Activated T-cell treated with anti-CD3 and anti-CD28 coated beads for 24 hours (primary cell): ENCODE measurements at places on chromosomes 6 and 20.

DNA sequence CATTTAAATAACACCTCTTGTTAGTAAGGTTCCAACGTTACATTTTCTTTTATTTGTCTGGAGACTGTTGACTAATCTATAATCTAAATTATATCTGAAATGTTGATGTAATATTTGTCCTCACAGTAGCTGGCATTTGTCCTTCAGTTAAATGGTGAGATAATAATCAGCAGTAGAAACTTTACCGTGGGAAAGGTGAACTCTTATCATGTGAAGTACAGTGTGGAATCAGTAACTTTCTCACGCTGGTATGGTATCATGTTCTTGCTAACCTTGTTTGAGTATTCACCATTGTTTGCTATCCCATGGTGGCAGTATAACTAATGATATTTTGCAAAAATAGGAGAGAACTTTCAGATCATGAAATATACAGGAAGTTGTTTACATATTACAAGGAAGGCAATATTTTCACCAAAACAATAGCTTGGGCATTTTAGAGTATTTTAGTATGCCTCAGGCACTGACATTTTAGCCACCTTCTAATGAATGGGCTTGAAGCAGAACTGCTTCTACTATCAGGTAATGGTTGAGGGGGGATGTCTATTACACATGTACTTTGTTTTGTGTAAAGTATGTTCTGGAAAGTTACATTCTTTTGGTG lies 4.8 kb downstream of the GMNN start:
- no peak for DNase-seq

GRCh38 chr6:41258196-41258493 lies 28.3 kb downstream of the TREM1 start:
- DNase-seq = no peak

DNA sequence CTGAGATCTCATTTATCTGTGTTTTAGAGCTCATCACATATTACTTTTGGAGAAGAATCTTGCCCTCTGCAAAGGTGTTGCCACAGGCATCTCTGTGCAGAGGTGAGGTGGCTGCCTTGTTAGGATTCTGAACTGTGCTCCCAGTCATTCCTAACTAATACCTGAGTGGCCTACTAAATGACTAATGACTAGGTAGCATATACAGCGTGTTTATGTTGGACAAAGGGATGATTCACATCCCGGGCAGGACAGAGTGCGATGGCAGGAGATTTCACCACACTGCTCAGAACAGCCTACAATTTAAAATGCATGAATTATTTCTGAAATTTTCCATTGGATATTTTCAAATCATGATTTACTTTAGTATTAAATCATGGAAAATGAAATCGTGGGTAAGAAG lies 23.1 kb upstream of the CGA start:
- DNase-seq = no peak

- no peak for DNase-seq
Observed at GRCh38 chr6:106120006-106120405, 33.9 kb downstream of the PRDM1 start.
